Activated CD4-positive, alpha-beta T cell treated with anti-CD3 and anti-CD28 coated beads, Interleukin-2, amount 50 U/mL, for 4 hours (primary cell): ENCODE measurements at places on chromosomes 1 and 21.

DNA sequence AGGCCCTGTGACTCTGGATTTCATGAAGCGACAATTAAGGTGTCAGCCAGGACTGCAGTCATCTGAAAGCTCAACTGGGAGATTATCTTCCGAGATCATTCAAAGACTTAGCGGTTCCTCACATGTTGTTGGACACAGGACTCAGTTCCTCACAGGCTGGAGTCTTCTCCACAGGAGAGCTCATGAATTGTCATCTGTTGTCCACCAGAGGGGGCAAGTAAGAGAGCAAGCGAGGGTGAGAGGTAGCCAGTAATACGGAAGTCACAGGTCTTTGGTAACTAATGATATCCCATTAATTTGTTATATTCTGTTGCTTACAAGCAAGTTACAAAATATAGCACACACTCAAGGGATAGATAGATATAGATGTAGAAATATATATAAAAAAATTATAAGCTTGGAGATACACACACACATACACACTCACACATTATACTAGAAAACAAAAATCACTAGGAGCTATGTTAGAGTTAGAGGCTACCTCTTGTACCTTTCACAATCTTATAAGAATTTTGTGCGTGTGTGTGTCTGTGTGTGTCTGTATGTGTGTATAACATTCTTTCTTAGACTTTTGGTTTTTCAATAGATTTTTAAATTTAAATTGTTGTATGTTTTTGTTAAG lies 1695.3 kb downstream of the BRINP3 start:
- DNase-seq = no peak

GRCh38 chr1:22163137-22163536 lies 20.2 kb upstream of the WNT4 start:
- no peak for DNase-seq

DNA sequence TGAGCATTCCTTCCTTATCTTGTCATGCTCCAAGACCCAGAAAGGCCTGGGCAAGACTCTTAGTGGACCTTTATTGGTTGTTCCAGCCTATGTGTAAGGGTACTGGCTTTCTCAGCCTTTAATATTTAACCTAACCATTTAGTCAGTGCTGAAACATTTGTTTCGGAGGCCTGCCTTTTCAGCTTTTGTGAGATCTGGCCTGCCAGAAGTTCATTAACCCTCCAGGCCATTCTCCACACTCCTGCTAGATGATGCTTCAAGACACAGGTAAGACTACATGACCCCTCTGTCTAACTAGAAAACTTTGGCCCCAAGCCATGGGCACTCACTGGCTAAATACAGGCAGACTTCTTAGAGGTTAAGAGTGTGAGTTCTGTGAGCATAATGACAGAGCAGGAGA lies 138.4 kb upstream of the ZP4 start:
- DNase-seq = no peak

DNA sequence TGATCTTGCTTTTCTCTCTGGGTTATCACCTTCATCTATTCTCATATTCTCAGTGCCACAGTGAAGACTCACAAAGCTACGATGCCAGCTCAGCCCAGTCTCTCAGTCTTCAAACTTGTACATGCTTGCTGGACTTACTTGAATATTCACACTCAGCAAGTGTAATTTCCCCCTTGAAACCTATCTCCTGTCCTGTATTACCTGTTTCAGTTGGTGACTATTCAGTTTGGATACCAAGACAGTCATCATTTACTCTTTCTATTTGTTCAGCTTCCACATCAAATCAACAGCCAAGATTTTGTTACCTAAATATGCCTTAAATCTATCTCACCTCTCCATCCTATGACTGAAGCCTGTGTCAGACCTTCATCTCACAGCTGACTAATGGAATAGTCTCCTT lies 209.7 kb downstream of the LRRC7 start:
- no peak for DNase-seq

- no peak for DNase-seq
Observed at GRCh38 chr1:162987866-162988265, 81.3 kb upstream of the RGS4 start.

DNA sequence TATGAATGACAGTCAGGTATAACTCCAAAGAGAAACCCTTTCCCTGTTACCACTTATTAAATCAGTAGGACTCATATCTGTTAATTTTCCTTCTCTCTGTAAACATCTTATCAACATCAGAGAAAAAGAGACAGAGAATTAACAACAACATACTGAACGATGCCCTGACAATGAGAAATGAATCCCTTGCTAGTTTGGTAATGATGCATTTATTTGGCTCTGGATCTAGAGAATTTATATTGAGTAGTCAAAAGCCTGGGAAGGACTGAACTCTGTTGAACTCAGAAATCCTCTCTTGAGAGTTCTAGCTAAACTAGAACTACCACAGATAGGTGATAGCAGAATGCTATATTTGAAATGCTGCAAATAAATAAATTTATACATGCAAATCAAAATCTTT lies 325.6 kb downstream of the DISC1 start:
- no peak for DNase-seq
